ENCODE measurements at places on chromosomes 12 and 14. TPM values are rescaled to one million over a fixed set of nuclear protein-coding genes. Genes with fewer than 3 reads are reported as not detected.

Gene ALG10B
- 8.0 TPM for polyA plus RNA-seq

Gene SCNN1A
- polyA plus RNA-seq: 0.12 TPM

Gene HOXC11
- not detected for polyA plus RNA-seq

DNA sequence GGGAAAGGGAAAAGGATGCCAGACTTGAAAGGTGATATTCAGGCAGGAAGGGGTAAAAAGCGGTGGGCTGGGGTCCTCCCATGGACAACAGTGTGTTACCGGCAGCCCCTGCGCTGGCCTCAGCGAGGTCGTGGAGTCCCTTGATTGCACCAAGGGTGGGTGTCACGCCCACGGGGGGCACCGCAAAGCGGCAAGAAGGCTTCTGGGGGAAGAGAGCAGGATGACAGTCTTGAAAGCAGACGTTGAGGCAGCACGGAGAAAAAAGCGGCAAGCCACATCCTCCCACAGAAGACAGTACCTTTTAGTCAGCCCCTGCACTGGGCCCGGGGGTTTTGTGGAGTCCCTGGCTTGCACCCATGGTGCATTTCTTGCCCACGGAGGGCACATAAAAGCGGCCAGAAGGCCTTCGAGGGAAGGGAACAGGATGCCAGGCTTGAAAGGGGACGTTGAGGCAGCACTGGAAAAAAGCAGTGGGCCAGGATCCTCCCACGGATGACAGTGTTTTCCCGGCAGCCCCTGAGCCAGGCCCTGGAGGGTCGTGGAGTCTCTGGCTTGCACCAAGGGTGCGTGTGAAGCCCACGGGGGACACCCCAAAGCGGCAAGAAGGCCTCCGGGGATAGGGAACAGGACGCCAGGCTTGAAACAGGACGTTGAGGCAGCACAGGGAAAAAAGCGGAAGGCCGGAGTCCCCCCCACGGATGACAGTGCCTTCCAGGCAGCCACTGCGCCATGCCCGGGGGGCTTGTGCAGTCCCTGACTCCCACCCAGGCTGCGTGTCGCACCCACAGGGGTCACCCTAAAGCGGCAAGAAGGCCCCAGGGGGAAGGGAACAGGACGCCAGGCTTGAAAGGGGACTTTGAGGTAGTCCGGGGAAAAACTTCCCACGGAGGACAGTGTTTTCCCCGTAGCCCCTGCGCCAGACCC is 162.2 kb upstream of the ALG10B start:
- DNase-seq: no peak

DNA sequence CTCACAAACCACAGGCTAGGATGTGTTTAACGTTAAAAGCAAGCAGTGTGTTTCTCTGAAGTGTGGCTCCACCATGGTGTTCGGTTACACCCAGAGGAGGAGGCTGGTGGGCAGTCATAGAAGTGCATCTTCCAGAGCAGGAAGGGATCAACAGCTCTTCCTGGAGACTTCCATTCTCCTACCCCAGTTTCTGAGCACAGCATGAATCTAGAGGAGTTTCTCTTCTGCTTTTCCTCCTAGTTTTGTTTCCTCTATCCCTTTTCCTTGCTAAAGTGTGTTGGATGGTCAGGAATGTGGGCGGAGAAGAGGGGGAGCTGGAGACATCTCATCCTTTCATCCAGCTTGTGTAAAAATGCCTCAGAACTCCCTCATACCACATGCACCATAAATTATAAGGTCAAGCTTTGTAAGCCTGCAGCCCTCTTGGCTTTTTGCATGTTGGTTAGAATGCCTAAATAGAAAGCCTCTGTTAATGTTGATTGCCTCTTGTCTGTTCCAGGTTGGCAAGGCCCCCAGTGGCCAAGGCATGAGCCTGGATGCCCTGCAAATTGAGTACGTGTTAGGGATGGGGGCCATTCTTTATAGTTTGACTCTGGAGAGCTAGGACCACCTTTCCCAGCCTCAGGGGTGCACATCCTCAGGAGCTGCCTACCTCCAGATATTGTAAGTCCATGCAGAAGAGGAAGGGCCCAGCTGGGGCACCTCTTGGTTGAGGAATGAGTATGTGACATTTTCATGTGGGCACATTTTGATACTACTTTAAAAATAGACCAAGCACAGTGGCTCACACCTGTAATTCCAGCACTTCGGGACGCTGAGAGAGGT is 4.0 kb upstream of the CKAP4 start:
- DNase-seq: no peak

DNA sequence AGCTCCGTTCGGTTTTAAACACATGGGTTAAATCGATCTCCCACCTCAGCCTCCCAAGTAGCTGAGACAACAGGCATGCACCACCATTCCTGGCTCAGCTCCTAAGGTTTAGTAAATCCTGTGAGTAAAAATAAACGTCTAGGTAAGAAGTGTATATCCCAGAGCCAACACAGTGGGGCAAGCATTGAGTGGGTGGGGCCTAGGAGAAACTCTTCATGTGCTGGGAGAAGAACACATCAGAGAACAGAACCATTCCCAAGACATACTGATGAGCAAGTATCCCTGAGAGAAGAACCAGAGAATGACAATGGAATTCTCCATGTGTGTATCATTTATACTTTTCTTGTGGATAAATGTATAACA is 86.3 kb downstream of the SEC23A start:
- no peak for DNase-seq

DNA sequence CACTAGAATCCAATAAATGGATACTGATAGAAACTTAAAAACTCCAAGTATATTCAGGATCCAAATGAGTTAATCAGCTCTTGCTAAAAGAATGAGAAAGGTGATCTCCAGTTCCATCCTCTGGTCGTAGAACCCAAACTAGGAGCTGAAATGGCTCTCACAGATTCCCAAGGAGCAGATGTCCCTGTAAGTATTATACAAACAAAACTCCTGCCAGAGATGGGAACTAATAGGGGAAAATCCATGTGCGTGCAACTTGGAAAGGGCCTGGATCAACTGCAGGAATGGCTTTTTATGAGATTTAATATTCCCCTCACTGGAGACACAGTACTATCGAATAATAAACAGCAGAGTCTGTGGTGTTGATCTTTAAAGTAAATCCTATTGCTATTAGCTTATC is 309.2 kb upstream of the TBX3 start:
- DNase-seq: no peak

GRCh38 chr14:64422005-64422404 is 33.9 kb downstream of the MTHFD1 start:
- DNase-seq: no peak

DNA sequence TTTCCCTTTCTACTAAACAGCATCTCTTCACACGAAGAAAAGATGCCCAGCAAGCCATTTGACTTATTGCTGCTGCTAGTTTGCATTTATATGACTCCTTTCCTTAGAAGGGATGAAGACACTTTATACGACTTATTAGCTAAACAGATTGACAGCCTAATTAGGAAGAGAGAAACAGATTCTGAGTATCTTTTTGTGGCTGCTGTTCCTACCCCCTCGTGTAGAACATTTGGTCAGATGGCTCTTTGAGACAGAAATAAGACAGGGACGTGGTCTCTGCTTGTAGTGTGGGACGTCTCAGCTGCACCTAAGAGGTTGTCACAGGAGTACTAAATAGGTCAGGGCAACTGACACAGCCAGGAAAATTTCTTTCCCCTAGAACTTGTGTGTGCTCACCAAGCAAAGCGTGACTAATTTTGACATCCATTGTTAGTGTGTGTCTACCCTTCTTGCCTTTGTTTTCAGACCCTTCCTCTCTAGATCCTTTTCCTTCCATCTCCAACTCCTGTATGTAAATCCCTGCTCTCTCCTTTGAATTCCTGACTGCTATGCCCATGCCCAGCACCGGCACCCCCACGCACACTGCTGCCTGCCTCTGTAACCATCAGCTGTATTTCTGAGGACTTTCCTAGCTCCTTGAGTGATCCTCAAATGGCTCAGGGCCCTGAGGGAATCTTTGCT is 83.2 kb downstream of the DAD1 start:
- no peak for DNase-seq
